Activated naive CD4-positive, alpha-beta T cell treated with anti-CD3 and anti-CD28 coated beads, Interleukin-2, amount 10 ng/mL, durations not matched to agents 7 days and 5 days (primary cell): ENCODE measurements at places on chromosomes 7 and 10.
A peak's percentile ranks its signal among the peaks of the same experiment; 100 is the strongest.

- DNase-seq: no peak
Observed at GRCh38 chr10:48418189-48418788, 111.8 kb downstream of the MAPK8 start.

GRCh38 chr10:80260295-80261243 is 28.9 kb downstream of the MAT1A start:
- DNase-seq: peak; percentile 50

DNA sequence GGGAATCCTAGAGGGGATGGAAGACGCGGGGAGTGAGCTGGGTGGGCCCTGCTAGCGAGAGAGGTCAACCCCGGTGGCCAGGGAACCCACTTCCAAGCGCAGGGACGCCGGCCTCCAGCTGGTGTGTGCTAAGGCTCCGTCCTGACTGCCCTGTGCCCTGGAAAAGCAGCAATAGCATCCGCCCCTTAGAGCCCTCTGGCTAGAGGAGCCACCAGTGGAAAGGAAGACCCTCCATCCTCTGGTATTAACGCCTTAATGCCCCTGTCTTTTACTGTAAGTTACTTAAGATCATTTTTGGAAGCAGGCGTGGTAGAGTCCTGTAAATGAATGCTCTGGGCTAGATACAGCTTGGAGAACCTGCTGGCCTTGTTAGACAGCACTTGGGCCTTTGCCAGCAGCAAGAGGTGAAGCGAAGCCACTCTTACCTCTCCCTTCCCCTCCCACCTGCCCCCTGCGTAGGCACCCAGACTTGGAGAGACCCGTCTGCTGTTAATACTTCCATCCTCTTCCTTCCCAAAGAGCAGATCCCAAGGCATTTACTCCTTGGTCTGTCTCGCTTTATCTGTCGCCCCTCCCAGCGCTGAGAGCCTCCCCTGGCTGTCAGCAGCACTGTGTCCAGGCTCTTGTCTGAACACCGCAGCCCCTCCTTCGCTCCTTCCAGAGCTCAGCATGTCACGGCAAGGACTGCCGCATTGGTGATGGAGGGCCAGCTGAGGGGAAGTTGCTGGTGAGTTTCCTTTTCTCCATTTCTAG is 4.6 kb downstream of the REPIN1 start:
- DNase-seq: no peak

DNA sequence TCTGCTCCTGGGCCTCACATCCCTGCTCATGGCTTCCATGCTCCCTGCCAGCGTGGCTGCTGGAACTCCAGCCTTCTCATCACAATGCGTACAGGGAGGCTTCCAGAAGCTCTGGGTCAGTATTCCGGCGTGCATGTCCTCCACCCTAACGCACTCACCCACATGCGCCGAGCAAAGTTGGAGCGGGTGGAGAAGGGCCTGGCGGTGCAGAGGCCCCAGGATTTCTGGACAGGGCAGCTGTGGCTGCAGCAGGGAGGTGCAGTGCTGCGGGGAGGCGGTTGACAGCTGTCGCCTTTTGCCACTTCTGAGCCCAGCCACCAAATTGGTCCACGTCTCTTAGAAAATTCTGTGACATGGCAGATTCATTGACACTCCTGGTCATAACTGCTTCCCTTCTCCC is 33.6 kb upstream of the FAM20C start:
- DNase-seq: no peak

DNA sequence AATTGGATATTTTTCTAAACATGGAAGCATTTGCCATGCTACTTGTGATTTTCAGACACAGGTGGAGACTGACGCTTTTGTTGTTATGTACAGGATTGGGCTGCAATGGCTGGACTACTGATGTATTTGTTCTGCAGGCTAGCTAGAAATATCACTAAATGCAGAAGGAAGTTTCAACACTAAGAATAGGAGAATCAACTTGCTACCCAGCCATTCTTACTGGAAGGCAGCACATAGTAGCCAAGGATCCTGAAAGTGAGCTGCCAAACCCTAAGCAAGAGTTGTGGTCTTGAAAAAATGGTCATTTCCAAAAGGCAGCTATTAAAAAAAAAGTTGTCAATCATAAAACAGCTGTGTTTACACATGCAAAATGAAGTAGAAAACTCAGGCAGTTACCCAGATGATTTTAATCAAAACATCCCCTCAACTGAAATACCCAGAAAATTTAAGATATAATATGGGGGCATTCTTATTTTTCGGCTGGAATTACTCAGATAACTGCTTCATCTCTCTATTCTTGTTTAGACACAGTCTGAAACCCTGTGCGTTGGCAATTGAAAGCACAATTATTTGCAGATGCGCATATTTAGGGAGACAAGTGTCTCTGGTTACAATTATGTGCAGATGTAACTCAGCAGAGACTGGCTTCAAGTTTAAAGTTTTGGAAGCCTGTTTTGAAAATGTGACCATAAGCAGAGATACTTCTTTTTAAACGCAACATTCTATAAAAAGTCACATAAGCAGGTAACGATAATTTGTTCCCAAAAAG is 31.2 kb downstream of the GFRA1 start:
- no peak for DNase-seq

GRCh38 chr7:8515640-8516185 is 82.3 kb downstream of the NXPH1 start:
- DNase-seq: no peak
